ENCODE measurements at places on chromosomes 2 and 18.

- no peak for DNase-seq
Observed at GRCh38 chr2:208549546-208550158, 143.1 kb downstream of the PTH2R start.

DNA sequence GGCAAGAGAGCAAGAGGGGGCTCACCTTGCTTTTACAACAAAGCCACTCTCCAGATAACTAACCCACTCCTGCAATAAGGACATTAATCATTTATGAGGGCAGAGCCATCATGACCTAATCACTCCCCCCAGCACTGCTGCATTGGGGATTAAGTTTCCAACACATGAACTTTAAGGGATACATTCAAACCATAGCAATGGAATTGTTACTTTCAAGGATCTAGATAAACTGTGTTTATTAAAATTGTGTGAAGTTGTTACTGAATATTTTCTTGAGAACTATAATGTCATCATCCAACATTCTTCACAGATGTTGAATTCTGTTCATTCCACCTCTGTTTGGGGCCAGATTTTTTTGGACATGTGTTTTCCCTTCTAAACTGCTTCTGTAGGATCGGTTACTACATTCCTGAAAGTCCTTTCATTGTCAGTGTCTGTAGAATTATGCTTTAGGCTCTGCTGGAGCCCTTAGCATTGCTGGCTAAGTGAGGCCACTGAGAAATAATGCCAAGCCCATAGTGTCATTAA is 50.4 kb downstream of the SPATS2L start:
- DNase-seq: no peak

- no peak for DNase-seq
Observed at GRCh38 chr2:46150445-46150955, 146.7 kb upstream of the EPAS1 start.

GRCh38 chr2:70939001-70939838 is 3.5 kb downstream of the ATP6V1B1 start:
- no peak for DNase-seq

Measured in activated T-cell treated with anti-CD3 and anti-CD28 coated beads for 48 hours (primary cell).